ENCODE measurements at places on chromosomes 2 and 18.

- DNase-seq: no peak
- no peaks in the 10 kb centered on the region for H3K4me1 ChIP-seq
- no peak overlapping the region for H3K27ac ChIP-seq
Observed at GRCh38 chr2:19312949-19313348, 45.5 kb downstream of the OSR1 start.

- H3K4me1 ChIP-seq: peaks cover 2% of the 10 kb centered on the region
- H3K27me3 ChIP-seq: no peaks in the 10 kb centered on the region
- DNase-seq: no peak
- H3K36me3 ChIP-seq: no peaks in the 10 kb centered on the region
- H3K4me3 ChIP-seq: no peak overlapping the region
Observed at GRCh38 chr2:207694811-207695281, 16.6 kb upstream of the CCNYL1 start.

GRCh38 chr2:74845217-74845751, 11.4 kb downstream of the HK2 start:
- no peak for DNase-seq
- H3K4me3 ChIP-seq: no peak overlapping the region

- no peaks in the 10 kb centered on the region for H3K36me3 ChIP-seq
- no peak overlapping the region for H3K27ac ChIP-seq
- no peak for DNase-seq
- H3K27me3 ChIP-seq: peaks cover 3% of the 10 kb centered on the region
- no peak overlapping the region for H3K4me3 ChIP-seq
- H3K4me1 ChIP-seq: peaks cover 6% of the 10 kb centered on the region
Observed at GRCh38 chr18:74604774-74605173, 7.1 kb downstream of the ZNF407 start.

DNA sequence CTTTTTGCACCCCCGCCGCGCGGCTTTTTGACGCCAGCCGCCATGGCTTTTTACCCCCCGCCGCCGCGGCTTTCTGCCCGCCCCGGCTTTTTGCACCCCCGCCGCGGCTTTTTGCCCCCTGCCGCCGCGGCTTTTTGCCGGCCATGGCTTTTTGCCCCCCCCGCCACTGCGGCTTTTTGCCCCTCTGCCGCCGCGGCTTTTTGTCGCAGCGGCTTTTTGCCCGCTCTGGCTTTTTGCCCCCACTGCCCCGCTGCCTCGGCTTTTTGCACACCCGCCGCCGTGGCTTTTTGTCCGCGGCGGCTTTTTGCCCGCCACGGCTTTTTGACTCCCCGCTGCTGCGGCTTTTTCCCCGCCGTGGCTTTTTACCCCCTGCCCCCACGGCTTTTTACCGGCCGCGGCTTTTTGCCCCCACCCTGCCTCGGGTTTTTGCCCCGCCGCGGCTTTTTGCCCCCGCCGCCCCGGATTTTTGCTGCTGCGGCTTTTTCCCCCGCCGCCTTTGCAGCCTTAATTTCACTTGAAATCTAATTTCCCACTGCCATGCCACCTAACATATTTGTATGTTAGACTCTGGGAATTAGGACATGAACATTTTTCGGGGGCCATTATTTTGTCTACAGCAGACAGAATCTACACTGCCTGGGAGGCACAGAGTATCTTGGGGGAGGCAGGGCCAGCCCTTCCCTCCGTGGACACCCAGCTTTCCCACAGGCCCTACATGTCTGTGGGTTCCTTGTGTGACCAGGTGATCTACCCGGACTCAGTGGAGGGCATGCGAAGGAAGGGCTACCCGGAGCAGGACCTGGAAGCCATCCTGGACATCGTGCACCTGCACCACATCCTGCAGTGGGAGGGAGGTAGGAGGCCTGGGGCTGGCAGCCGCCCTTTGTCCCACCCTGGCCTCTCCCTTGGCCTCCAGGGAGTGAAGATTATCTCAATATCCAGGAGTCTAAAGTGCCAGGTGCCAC, 3031.0 kb upstream of the TEKT4 start:
- no peaks in the 10 kb centered on the region for H3K36me3 ChIP-seq
- no peak overlapping the region for H3K27ac ChIP-seq
- H3K4me3 ChIP-seq: no peak overlapping the region
- peaks cover 1% of the 10 kb centered on the region for H3K4me1 ChIP-seq

DNA sequence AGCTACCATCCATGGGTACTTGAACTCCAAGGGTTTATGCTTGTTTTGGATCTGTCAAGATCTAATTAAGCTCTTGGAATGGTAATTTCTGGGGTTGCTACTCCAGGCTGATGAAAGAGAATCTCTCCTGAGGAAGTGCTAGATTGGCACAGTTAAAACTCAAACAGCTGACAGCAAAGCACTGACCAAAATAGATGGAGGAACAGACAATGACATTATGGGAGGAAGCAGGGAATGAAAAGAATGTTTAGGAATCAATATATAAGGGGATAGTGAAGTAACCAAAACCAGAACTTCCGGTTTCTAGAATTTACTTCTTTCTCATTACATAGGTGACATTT, 6.3 kb downstream of the THUMPD2 start:
- DNase-seq: no peak
- H3K27ac ChIP-seq: no peak overlapping the region
- H3K4me1 ChIP-seq: peaks cover 11% of the 10 kb centered on the region
- H3K36me3 ChIP-seq: no peaks in the 10 kb centered on the region
- H3K27me3 ChIP-seq: no peaks in the 10 kb centered on the region

DNA sequence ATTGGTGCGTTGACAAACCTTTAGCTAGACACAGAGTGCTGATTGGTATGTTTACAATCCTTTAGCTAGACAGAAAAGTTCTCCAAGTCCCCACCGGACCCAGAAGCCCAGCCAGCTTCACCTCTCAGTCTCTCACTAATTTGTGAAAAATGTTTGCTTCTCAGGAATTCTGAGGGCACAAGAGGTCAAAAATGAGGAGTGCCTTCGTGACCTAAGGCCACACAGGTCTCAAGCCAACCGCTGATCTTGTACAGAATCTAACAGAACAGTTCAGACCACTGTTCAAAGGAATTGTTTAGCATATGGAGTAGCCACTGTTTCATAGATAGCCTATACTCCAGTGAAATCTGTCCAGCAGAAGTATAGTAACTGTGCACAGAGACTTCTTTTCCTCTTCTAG, 29.8 kb upstream of the LRRC30 start:
- H3K4me3 ChIP-seq: no peak overlapping the region
- no peak for DNase-seq
- no peaks in the 10 kb centered on the region for H3K36me3 ChIP-seq

DNA sequence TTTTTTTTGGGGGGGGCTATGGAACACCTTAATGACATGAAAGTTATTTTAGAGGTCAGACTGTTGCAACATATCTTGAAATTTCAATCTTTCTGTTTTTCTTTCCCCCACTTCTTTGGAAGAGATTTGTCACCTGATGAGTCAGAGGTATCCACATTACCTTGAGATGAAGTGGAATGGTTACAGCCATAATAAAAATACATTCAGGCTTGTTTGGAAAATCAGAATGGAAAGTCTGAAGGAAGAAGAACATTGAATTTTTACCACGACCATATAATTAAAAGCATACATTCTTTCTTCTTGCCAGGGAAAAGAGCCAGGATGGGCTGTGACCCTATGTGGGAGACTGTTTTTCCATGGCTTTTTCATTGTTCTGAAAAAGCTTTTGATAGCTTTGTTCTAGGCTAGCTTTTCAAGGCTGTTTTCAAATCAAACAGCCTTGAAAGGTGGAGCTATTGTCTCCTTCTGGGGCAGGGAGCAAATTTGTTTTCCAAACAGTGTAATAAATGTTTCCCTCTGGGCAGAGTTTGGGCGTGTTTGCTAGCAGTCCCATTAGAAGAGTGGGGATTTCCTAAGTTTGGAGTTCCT, 2.3 kb upstream of the GTF3C3 start:
- no peak overlapping the region for H3K27ac ChIP-seq
- peaks cover 9% of the 10 kb centered on the region for H3K27me3 ChIP-seq
- peaks cover 3% of the 10 kb centered on the region for H3K4me1 ChIP-seq
- DNase-seq: no peak
- no peak overlapping the region for H3K4me3 ChIP-seq

GRCh38 chr18:63523660-63524059, 18.5 kb upstream of the SERPINB12 start:
- H3K4me1 ChIP-seq: peaks cover 3% of the 10 kb centered on the region
- no peak overlapping the region for H3K4me3 ChIP-seq
- DNase-seq: no peak
- H3K27ac ChIP-seq: no peak overlapping the region

DNA sequence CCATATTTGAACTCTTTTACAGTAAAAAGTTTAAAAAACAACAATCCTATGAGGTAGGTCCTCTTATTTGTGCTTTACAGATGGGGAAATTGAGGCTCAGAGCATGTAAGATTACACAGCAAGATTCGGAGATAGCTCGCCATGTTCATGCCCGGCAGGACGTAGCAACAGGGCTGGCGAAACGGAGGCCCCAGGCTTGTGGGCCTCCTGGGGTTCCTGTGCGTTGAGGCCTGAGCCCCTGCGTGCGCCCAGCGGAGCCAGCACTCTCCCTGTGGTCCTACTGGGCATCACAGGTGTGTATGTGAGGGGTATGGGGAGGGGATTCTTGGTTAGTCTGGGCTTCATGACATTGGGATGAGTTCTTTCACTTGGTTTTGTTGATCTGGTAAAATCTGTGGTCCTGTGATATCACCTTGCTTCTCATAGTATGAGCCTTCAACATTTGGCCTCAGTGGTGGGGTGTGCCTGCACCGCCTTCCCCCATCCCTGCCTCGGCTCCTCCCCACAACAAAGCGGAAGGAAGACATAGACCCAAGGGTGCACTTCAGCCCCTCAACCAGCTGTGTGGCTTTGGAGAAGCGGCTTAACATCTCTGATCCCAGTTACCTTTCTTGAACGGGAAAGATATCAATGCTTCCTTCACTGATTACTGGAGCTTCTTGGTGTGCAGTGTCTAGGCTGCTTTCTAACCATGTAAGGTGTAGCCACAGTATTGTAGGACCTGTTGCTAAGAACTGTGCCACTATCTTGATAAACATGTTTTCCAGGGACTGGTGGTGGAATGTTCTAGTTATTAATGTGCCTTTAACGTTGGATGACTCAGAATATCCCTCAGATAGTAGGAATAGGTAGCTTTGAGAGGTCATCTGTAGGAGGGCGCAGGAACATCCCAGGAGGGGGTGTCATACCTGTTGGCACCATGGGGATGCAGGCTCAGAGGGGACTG, 37.2 kb downstream of the HPCAL1 start:
- no peak overlapping the region for H3K27ac ChIP-seq
- H3K27me3 ChIP-seq: peaks cover 2% of the 10 kb centered on the region
- no peak for DNase-seq
- no peak overlapping the region for H3K4me3 ChIP-seq
- peaks cover 16% of the 10 kb centered on the region for H3K4me1 ChIP-seq

DNA sequence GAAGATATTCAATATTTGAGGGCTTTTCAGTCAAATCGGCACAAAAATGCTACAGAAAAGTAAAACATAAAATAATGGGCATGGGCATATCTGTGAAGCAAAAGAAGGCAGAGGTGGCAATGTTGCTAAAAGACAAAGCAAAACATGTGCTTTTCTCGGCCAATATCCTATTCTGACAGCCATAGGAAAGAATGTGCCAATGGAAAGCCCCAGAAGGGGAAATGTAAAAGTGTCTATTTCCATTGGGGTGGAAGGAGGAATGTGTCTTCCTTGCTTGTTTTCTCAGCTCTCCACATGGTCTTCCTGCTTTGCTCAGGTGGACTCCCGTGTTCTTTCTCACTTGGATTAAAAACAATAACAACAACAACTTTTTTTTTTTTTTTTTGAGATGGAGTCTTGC, 13.7 kb upstream of the PER2 start:
- H3K4me1 ChIP-seq: no peaks in the 10 kb centered on the region
- H3K4me3 ChIP-seq: no peak overlapping the region
- no peak overlapping the region for H3K27ac ChIP-seq
- no peak for DNase-seq

GRCh38 chr2:39642051-39642718, 23.5 kb upstream of the TMEM178A start:
- H3K27me3 ChIP-seq: peaks cover 5% of the 10 kb centered on the region
- H3K36me3 ChIP-seq: no peaks in the 10 kb centered on the region
- DNase-seq: no peak
- H3K27ac ChIP-seq: peak overlapping the region; percentile 3
- no peaks in the 10 kb centered on the region for H3K4me1 ChIP-seq

GRCh38 chr2:219186754-219187456, 8.8 kb downstream of the RETREG2 start:
- no peak for DNase-seq
- H3K36me3 ChIP-seq: no peaks in the 10 kb centered on the region
- no peak overlapping the region for H3K4me3 ChIP-seq
- H3K4me1 ChIP-seq: peaks cover 23% of the 10 kb centered on the region
- peak overlapping the region; percentile 48 for H3K27ac ChIP-seq
- peaks cover 10% of the 10 kb centered on the region for H3K27me3 ChIP-seq

DNA sequence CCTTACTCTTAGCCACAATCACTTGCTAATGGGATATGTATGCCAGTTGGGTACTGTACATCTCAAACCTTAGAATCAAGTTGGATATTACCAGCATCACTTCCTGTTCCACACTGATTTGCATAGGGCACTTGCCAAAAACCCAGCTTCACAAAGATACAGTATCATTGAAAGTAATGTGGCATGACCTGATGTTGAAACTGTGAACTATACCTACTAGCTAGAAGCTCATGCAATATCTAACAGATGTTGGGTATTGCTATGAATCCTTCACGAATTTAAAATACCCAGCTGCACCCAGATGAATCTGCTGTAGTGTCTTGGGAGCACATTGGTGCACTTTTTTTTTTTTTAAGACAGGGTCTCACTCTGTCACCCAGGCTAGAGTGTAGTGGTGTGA, 6.5 kb upstream of the STAMBP start:
- no peaks in the 10 kb centered on the region for H3K36me3 ChIP-seq
- DNase-seq: no peak
- no peaks in the 10 kb centered on the region for H3K4me1 ChIP-seq
- H3K27ac ChIP-seq: no peak overlapping the region
- H3K4me3 ChIP-seq: no peak overlapping the region

DNA sequence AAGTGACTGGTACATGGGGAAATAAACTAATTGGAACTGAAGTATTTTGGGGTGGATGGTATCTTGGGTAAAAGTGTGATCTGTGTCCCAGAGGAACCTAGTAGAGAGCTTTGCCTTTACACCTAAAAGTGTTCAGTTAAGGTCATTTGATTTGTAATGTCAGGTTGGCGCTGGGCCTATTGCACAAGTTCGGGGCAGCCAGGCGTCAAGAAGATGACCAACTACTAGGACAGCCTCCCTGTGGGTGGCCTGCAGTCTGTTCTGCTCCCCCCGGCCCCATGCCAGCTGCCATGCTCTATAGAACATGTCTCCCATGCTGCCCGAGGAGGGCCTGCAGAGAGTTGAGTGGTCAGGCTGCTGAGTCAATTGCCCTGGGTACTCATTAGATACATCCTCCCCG, 10.1 kb downstream of the RRM2 start:
- no peak for DNase-seq
- H3K36me3 ChIP-seq: no peaks in the 10 kb centered on the region
